Effector memory CD8-positive, alpha-beta T cell (primary cell): ENCODE measurements at places on chromosomes 13 and 19.

GRCh38 chr13:71240911-71241310 lies 626.1 kb downstream of the DACH1 start:
- DNase-seq, result no peak

DNA sequence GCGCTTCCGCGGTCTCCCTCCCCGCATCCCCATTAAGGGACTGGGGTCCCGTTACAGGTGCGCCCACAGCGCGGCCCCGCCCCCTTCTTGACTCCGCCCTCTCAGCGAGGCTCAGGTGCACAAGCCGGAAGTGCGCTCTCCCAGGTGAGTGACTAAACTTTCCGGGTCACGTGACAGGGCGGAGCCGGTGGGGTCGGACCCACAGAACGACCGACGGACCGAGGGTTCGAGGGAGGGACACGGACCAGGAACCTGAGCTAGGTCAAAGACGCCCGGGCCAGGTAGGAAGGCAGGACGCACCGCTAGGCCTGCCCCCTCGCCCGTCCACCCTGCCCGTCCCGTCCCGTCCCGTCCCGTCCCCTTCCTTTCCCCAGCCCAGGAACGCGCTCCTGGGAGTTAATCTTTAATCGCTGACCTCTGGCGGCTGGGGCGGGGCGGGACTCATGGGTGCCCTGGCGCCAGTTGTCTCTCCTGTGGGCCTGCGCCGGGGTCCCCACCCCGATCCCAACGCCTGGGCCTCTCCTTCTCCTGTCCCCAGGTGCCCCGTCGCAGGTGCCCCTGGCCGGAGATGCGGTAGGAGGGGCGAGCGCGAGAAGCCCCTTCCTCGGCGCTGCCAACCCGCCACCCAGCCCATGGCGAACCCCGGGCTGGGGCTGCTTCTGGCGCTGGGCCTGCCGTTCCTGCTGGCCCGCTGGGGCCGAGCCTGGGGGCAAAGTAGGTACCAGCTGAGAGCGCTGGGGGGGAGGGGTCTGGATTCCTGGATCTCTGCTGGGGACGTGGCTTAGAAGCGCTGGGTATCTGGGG lies at the start of gene CRB3:
CRB3 (plus strand) TSS at position 202 of the 804 bp plus-strand sequence; CDS start at position 633, 431 bp downstream.
- no peak for DNase-seq

DNA sequence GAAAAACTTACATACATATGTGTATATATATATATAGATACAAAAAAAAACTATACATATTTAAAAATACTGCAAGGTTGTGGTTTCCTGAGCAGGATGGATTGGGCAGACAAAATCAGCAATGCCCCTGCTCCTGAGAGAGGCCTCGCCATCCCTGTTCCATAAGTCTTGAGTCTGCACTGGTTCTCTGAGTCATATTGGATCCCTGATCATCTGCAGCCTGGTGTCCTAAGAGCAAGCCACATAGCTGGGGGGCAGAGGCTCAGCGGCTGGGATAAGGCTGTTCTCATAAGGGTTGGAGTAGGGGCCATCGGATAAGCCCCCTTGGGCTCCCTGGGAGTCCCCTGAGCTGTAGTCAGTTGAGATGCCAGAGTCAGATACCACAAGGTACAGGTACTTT lies 3.3 kb downstream of the SWSAP1 start:
- no peak for DNase-seq

GRCh38 chr13:112078879-112079531 lies 12.1 kb downstream of the SOX1 start:
- no peak for DNase-seq

DNA sequence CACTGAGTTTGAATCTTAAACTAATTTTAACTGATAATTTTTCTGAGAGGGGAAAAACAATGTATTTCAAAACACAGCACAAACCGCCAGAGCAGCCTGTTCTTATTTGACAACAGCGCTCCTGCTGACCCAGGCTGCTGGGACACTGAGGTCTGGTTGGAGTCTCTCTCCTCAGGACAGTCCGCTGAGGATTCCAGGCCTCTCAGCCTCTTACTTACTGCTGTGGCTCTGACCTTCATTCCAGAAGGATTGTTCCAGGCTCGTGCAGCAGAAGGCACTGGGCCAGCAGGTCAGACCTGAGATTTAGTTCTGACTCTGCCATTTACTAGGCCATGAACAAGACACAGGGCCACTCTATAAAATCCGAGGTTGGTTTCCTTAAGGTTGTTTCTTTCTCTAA lies 393.6 kb downstream of the TDRD3 start:
- no peak for DNase-seq

- no peak for DNase-seq
Measured at GRCh38 chr19:38647966-38648768, 718 bp downstream of the ACTN4 start.

DNA sequence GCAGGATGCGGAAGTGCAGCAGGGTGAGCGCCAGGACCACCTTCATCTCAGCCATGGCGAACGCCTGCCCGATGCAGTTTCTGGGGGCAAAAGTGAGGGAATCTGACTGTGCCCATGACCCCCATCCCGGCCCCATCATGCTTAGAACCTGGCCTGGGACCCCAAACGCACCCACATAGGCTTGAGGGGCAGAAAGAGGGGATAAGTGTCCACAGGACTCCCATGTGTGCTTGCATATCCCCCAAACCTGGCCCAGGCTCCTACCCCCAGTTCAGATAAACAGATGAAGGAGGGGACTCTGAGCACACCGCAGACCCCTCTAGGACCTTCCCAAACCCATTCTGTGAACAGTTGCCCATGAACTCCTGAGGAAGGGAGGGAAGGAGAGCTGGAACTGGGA lies 16.0 kb upstream of the CYP4F2 start:
- DNase-seq, result no peak

- no peak for DNase-seq
Measured at GRCh38 chr13:44151474-44151873, 222.2 kb upstream of the SERP2 start.

DNA sequence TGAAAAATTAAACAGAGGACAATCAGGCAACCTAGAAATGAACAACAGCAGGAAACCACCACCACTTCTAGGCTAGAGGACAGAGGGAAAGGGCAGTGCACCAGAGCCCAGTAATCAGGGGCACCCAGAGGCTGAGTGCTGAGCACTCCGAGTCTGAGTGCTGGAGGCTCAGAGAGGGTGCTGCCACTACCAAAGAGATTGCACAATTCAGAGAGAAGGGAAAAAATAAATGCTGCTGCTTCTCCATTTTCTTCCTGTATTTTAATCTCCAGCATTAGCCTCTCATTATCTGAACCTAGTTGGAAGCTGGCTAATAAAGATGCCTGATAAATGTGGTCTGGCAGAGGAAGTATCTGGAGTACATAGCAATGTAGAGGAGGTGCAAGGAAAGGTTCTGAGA lies 11.8 kb upstream of the ZNF175 start:
- DNase-seq, result no peak

- no peak for DNase-seq
Measured at GRCh38 chr13:34107806-34108205, 289.9 kb downstream of the RFC3 start.
